ENCODE measurements at places on chromosomes 5 and 9. TPM values are rescaled to one million over a fixed set of nuclear protein-coding genes. Genes with fewer than 3 reads are reported as not detected.

GRCh38 chr5:134437847-134438581 is 26.3 kb upstream of the CDKN2AIPNL start:
- no peak for DNase-seq

DNA sequence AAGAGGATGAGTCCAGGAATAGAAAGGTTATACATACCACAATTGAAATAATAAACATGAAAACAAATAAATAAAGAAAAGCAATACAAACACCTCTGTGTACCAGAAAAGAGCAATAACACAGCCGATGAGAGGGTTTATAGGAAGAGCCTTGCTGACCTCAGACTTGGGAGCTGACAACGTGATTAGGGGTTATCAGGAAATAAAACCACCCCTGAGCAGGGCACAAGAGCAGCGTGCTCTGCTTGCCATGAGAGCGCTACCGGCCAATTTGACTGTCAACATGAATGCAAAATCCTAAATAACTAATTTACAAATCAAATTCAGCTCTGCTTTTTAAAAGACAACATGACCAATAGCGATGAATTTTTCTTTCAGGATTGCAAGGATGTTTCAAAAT is 2.6 kb upstream of the FREM1 start:
- DNase-seq, result no peak

- DNase-seq, result no peak
Observed at GRCh38 chr9:15101095-15101494, 190.9 kb upstream of the FREM1 start.

- no peak for DNase-seq
Observed at GRCh38 chr9:28801144-28801799, 1228.0 kb upstream of the C9orf72 start.

- no peak for DNase-seq
Observed at GRCh38 chr5:57431759-57432158, 50.9 kb downstream of the ACTBL2 start.

- DNase-seq, result peak; percentile 90
Observed at GRCh38 chr5:54457094-54457862, 1.8 kb downstream of the HSPB3 start.

DNA sequence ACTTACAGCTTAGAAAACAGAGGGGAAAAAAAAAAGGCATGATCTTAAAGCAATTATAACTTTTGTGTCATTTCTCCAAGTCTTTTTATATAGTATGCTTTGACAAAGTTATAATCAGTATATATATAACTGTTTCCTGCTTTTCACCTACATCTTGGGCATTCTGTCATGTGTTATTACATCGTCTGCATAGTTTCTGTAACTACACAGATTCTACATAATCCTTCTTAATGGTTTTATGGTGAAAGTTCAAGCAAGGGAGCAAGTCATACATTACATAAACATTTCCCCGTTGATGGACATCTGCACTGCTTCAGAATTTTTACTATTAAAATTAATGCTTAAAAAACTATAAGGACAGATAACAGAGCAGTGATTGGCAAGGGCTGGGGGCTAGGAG is 12.1 kb downstream of the FEM1C start:
- peak; percentile 73 for DNase-seq

DNA sequence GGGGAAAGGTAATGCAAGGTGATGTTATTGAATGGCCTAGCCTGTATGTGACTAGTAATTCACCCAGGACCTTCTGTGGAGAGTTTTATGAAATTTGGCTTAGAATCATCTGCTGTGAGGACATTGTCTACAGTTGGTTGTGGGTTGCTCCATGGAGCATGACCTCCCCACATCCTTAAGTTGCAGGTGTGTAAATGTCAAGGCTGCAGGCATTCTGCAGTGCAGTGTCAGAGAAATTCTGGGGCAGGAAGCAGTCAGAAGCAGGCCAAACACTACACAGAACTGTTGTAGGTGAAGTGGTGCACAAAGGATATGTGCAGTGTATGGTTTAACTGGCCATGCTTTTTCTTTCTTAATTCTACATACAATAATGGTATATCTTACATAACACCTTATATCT is 588.3 kb downstream of the EBF1 start:
- DNase-seq, result no peak

GRCh38 chr5:98961665-98962344 is 33.0 kb upstream of the CHD1 start:
- DNase-seq, result no peak

DNA sequence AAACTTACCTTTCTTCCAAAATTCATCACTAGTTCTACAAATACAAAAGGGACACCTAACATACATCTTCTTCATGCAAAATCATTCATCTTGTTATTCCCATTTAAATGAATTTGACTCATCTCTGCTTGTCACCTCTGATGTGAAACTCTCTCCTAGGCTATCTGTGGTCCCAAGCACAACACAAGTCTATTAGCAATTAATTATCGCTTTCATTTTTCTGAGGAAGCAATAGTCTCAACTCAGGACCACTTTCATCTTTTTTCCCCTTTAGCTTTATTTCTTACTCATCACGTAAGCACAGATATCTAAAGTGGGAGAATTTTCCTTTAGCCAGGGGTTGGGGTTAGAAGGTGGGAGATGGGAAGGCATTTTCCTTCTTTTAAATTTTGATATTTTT is 131.9 kb downstream of the ST8SIA4 start:
- DNase-seq, result no peak

DNA sequence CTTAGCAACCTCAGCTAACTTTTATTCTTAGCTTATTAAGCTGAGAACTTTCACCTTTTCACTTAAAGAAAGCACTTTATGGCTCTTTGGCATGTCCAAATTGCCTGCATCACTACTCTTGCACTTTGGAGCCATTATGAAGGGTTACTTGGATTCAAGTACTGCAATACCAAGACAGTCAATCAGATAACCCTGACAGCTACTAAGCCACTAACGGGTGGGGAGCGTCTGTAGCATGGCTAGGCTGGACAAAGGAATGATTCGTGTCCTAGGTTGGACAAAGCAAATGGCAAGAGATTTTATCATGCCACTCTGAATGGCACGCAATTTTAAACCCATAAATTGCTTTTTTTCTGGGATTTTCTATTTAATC is 39.6 kb downstream of the TRPM6 start:
- peak; percentile 93 for DNase-seq

DNA sequence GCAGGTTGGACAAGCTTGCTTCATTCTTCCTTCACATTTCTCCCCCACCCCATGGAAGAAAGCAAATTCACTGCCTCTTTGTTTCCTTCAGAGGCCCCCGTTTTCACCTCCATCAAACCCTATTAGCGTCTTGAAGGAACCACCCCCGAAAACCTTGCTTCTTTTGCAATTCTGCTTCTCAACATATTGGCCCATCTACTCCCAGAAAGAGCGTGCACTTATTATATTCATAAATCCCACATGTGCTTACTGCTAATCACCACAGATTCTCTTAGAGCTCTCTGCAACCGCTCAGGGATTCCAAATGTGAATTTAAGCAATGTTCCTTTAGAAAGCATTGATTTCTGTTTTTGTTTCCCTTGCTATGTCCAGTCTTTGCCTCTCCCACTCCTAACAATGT is 1.1 kb downstream of the F2RL2 start:
- no peak for DNase-seq

DNA sequence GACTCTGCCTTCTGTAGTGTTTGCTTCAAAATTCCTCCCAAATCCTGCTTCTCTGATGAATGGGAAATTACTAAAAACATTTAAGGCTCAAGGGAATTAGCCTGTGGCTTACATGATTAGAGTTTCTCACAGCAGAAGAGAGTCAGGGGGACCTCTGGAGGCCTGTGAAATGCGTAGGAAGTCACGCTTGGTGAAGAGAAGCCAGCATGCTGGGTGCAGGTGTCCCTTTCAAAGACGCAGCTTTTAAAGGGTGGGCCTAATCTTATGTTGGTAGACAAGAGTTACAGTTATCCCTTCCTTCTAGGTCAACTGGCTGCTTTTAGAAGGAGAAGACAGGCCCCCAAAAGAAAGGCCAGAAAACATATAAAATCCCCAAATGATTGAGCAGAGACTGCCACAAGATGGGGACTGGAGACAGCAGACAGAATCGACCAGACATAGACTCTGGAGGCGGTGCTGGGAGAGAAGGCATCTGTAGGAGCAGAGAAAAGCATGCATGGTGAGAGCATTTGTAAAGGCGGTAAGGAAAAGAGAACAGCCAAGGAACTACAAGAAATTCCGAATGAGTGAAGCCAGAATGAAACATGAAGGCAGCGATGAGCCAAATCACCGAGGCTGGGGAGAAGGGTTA is 42.3 kb downstream of the B4GALT1 start:
- no peak for DNase-seq

DNA sequence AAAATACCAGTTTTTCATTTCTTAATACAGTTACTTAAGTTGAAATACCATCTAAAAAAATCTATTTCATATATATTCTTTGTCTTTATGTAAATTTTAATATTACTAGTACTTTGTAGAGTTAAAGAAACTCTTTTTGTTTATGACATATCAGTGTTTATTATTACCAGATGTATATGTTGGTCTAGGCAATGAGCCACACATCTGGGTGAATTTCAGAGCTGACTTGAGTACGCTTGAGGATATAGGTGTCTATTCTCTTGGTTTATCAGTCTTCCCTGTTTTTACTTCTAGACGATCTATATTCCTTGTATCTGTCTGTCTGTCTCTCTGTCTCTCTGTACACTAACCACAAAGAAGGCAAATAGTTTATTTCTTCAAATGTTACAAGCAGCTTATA is 2.9 kb downstream of the SMAD5 start:
- DNase-seq, result no peak

- no peak for DNase-seq
Observed at GRCh38 chr5:125558466-125558865, 812.0 kb upstream of the ZNF608 start.

GRCh38 chr5:82349652-82350051 is 71.5 kb upstream of the RPS23 start:
- no peak for DNase-seq

DNA sequence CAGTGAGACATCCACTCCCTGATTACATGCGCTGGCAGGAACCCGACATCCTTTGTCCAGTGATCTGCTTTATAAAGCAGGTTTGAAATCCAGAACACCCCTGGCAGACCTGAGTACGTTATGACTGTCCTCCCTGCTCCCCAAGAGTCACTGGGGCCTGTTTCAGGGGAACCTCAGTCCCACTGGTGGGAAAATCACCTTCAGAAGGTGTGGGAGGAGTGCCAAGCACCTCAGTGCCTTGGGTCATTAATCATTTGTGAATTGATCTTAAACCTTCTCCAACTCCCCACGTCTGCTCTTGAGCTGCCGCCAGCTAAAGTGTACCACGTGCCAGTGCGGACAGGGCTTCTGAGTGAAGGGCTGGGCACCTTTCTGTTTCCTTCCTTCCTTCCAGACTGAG is 16.2 kb downstream of the SLC6A3 start:
- DNase-seq, result no peak

GRCh38 chr5:13921578-13921977 is 22.9 kb downstream of the DNAH5 start:
- no peak for DNase-seq

DNA sequence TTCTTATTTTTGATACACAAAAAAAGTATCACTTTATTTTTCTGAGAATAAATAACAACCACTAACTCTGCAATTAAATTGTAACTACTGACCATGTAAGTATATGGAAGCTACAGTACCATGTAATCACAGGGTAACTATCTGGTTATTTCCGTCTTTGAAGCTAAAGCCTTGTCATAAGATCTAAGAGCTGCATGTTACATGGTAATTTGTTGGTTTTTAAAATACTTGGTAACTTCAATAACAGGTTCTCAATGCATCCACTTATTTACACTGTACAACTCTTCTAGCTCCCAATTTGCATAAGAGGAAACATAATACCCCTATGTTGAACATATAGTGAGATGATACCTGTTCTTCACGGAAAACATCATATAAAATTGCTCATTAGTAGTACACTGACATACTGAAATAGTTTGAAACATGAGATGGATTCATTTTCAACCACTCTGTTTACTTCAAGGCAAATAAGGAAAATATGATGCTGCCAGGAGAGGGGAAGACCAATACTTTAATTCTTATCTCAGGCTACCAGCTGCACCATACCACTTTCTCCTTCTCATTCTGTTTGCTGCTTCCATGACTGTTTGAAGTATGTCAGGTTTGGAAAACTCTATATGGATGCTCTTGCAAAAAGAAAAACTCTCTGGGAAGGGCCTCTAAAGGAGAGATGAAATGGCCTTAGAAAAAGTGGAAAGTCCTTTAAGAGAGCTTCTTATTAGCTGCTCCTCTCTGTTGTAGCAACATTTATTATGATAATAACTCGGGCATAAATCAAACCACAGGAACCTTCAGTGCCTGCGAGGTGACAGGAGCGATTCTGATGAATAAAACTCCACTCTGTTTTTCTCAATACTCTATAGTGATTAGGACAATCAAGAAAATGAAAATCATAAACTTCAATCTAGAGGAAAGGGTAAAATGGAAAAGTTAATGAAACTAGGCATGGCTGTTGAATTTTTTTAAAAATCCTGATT is 150.2 kb downstream of the KIAA0825 start:
- no peak for DNase-seq

Gene SAXO1
- 0.06 TPM for polyA plus RNA-seq

Gene PLAC8L1
- 0.54 TPM for polyA plus RNA-seq

Gene ORM2
- not detected for polyA plus RNA-seq

Gene PCDHB14
- polyA plus RNA-seq, result 2.7 TPM

Gene FGF1
- polyA plus RNA-seq, result 9.7 TPM

Gene IL4
- polyA plus RNA-seq, result not detected

Gene IFNK
- 0.06 TPM for polyA plus RNA-seq

Gene PTBP3
- 40.8 TPM for polyA plus RNA-seq

Gene LMX1B
- polyA plus RNA-seq, result 0.96 TPM
